Activated CD8-positive, alpha-beta memory T cell treated with anti-CD3 and anti-CD28 coated beads, Interleukin-2, amount 50 U/mL, for 48 hours (primary cell): ENCODE measurements at places on chromosomes 2 and 18.

GRCh38 chr2:191556463-191556862 is 121.5 kb upstream of the NABP1 start:
- no peak for DNase-seq

GRCh38 chr2:198852248-198852647 is 605.5 kb downstream of the SATB2 start:
- DNase-seq: no peak

DNA sequence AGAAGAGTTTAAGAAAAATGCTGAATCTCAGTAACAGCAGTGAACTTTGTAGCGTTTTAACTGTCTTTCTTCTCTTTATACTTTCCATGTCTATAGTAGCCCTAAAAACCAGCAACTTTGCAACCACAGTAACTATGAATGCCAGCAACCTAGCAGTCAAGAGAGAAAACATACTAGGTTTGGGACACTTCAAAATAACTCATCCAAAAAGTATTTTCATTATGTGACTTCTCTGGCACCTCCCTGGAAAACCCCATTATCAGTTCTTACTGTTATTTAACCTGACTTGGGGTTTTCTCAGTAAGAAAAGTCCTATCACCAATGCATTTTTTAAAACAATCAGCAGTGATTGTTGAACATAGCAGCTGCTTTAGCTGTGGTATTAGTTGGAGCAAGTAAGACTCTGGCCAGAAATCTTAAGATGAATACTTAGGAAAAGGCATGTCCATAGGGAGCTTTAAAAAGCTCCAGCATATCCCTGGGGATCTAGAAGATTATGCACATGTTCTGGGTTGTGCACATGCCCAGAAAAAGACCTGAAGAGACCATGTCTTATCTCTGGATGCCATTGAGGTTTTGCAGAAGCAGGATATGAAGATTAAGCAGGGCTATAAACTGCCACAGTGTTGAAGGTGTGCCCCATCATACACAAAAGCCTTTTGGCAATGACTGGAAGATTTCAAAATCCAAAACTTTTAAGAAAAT is 411.3 kb downstream of the CMPK2 start:
- DNase-seq: no peak

DNA sequence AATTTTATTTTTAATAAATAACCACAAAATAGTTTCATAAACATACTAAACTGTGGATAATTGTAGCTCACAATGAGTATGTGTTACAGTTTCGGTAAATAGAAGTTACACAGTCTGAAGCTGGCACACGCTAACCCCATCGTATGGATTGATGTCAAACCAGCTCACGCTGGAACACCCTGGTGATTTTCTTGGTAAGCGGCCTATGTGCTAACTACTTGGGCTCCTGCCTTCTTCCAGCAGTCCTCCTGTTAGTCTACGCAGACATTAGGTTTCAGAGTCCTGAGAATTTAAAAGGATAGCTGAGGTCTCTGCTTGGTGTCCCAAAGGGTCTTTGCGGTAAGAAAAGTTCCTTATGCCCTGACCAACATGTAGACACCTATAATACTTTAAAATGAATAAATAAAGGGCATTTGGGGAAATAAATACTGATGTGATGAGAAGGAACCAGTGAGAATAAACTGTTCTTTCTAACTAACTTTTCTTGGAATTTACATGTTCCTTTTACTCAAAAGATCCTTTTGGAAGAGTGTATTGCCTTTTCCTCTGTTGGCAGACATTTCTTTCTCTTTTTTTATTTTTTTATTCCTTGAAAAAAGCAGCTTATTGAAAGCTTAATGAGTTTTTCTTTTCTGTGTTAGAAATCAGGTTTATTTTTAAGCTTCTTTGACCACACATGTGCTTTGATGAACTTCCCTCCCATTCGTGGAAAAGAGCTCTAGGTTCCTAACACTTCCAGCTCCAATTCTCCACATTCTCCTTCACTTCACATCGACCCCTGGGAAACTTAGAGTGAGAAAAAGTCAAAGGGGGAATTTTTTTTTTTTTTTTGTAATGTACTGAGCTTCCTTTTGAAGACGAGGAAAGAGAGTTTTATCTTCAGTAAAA is 322.2 kb downstream of the IRS1 start:
- no peak for DNase-seq

DNA sequence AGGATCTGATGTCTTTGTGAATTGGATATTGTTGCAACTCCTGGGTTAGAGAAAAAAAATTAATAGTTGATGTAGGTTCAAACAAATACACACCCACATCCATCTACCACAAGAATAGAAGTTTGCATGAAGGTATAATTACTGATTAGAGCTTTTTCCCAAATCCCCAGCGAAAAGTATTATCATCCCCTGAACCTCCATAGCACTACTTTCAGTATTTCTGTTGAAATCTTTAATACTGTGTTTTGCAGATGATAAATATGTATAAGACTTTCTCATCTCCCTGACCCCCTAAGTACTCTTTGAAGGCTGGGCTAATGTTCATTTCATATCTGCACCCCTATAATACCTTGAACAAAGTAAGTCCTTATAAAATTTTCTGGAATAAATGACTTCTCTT is 6.4 kb downstream of the FN1 start:
- no peak for DNase-seq
